Endothelial cell (in vitro differentiated cells): ENCODE measurements at places on chromosomes 7 and 10.

GRCh38 chr7:116554436-116554835 lies 29.6 kb downstream of the CAV1 start:
- DNase-seq = no peak

DNA sequence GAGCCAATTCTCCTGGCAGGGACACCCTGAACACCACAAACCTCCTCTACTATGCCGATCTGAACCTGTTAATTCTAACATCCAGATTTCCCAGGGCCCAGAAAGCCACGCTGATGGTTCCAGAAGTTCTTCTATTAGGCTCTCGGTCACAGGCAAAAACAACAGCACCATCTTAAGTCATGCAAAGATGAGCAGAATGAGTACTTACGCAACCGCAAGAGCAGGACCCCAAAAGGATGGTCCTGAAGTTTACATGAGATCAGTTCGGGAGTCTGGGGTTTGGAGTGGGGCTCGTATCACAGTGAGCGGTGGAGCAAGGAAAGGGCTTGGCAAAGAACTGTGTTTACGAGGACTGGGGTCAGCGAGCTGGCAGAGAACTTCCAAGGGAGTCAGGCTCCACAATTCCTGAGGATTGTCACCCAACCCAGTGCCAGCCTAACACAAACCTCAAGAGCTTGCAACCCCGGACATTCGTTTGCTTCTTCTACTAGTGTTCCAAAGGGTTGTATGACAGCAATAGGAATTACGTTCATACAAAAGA lies 532.6 kb downstream of the TNS3 start:
- no peak for DNase-seq

DNA sequence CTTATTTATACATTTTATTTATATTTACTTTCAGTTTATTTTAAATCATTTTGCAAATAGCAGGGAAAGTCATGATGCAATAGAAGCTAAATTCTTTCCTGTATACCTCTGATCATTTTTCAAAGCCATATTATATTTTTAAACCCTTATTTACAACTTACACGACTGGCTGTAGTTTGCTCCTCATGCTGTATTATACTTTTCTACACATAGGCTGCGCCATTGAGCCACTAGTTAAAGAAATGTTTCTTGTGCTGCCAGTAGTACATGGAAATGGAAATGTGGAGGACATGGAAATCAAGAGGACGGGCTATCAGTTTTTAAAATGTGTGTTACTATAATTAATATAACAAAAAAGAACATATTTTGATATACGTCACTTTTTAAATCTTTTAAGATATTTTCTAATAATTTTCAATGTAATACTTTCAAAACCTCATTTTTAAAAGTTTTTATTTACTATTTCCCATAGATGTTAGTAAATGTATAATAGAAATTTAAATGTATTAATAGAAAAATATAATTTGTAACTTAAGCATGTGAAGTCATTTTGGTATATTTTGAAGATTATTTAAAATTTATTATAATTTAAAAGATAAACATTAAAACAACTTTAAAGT lies 118.5 kb downstream of the VTI1A start:
- peak; percentile 67 for DNase-seq

DNA sequence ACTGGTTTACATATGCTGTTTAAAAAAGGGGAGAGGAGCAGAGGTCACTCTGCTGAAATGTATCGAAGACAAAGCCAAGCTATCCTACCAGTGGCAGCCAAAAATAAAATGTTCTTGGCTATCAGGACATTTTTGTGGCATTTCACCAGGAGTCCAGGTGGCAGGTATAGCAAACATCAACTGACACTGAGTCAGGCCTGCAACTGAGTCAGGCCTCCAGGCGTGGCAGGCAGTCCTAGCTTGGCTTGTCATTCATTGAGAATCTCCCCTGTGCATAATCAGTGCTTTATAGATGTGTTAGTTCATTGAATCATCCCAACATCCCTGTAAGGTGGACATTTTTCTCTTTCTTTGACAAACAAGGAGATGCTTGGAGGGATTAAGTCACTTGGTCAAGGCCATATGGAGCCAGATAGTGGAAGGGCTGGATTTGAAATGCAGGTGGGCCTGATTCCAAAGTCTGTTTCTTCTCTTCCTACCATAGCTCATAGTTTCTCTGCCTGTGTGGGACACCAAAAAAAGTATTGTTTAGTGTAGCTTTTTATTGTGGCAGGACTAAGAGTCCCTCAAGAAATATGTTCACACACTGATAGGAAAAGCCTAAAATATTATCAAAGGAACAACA lies 4.3 kb downstream of the DYNC1I1 start:
- DNase-seq = no peak

DNA sequence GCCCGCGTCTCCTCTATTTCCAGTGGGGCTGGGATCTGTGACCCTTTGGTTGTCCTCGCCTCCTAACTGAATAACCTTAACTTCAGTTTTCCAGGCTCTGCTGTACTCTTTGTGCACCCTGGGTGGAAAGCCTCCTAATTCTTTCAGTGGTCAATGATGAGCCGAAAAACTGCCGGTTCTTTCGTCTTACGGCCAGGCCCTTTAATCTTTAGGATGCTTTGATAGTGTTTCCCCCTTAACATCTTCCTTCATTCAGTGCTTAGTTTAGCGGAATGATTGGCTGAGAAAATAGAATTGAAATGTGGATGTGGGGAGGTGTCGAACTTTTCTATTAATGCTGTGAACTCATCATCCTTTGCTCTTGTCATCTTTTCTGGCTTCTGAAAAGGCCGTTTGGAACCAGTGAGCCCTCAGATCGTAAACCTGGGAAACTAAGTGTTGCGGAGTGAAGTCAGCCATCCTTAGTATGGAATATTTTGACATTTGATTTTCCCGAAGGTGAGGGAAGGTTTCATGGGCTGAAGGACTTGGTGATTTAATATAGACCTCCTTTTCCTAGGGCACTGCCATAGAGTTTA lies 847 bp downstream of the GARS1 start:
- no peak for DNase-seq
